Stimulated activated CD4-positive, alpha-beta T cell treated with anti-CD3 and anti-CD28 coated beads, Interleukin-15, amount 100 ng/mL, for 1 hour (primary cell): ENCODE measurements at places on chromosomes 11 and 22.
A peak's percentile ranks its signal among the peaks of the same experiment; 100 is the strongest.

GRCh38 chr11:93986716-93987115 is 34.4 kb upstream of the HEPHL1 start:
- DNase-seq = no peak

- DNase-seq = no peak
Observed at GRCh38 chr22:35197886-35198285, 59.4 kb upstream of the HMGXB4 start.

GRCh38 chr11:102419181-102419580 is 33.4 kb downstream of the TMEM123 start:
- no peak for DNase-seq

DNA sequence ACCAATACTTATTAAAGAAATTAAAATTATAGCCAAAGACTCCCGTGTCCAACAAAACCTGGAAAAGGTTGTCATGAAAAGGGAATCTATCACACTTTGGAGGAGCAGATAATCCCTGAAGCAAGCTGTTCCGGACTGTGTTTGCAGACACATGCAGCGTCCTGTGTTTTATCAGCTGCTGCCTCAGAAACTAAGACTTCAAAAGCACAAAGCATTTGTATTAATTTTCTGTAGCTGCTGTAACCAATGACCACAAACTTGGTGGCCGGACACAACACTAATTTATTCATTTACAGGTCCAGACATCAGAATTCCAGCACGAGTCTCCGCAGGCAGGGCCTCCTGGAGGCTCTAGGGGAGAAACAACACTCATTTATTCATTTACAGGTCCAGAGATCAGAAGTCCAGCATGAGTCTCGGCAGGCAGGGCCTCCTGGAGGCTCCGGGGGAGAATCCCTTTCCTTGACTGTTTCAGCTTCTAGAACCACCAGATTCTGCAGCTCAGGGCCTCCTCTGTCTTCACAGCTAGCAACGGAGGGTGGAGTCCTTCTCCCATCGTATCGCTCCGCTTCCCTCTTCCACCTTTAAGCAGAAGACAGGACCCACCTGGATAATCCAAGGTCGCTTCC is 465.3 kb downstream of the BRD1 start:
- DNase-seq = no peak

DNA sequence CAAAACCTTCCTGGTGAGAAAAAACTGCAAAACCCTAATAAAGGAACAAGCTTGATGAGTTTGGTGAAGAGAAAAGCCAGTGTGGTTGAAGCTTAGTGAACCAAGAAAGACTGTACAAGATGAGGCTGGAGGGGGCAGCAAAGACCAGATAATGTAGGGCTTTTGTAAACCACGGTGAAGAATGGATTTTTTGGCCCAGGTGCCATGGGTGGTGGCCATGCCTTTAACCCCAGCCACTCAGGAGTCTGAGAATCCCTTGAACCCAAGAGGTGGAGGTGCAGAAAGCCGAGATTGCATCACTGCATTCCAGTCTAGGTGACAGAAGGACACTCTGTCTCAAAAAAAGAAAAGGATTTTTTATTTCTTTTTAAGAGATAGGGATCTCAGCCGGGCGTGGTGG is 5.0 kb upstream of the ZDHHC5 start:
- DNase-seq = no peak

- no peak for DNase-seq
Observed at GRCh38 chr11:47485107-47485506, 36.2 kb upstream of the RAPSN start.

DNA sequence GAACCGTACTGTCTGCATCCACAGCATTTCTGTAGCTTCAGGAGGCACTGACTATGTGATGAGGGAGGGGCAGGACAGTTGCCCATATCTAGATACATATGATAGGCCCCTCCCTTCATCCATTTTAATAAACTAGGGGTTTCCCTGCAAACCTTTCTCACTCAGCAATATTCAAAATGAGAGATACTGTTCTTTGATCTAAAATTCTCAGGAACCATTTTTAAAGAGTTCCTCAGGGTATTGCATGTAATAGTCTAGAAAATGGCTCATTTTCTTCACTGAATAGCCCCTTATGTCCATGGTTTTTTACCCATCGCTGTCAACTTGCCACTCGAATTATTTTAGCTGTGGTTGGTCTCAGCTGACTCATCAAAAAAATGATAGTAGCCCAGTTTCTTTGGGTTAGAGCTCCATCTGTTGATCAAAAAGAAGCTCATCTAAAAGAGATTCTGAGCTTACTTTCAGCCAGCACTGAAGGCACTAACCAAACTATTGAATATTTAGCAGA is 37.0 kb upstream of the DNAJB7 start:
- no peak for DNase-seq

DNA sequence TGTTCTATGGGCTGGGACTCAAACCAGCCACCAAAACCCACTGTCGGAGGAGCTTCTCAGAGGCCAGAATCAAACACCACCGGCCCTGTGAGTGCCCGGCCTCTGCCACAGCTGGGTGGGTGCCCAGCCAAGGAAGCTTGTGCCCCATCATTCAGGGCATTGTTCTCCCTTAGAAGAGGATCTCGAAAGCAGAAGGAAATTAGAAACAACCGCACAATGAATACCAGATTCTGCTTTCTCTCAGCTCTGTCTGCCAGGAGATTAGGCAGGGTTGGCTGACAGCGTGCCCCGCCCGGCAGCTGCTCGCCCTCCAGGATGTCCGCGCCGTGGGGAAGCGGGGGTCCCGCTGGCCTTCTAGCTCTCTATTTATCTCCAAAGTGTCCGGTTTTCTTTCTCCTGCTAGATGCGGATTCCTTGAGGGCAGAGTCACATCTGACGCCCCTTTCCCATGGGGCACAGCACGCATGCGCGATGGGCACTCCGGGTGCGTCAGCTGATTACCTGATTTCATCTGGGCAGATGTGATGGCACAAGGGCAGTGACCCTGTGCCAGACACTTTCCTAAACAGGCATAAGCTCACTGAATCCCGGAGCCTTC is 25.5 kb downstream of the SCGB1A1 start:
- DNase-seq = peak; percentile 22

DNA sequence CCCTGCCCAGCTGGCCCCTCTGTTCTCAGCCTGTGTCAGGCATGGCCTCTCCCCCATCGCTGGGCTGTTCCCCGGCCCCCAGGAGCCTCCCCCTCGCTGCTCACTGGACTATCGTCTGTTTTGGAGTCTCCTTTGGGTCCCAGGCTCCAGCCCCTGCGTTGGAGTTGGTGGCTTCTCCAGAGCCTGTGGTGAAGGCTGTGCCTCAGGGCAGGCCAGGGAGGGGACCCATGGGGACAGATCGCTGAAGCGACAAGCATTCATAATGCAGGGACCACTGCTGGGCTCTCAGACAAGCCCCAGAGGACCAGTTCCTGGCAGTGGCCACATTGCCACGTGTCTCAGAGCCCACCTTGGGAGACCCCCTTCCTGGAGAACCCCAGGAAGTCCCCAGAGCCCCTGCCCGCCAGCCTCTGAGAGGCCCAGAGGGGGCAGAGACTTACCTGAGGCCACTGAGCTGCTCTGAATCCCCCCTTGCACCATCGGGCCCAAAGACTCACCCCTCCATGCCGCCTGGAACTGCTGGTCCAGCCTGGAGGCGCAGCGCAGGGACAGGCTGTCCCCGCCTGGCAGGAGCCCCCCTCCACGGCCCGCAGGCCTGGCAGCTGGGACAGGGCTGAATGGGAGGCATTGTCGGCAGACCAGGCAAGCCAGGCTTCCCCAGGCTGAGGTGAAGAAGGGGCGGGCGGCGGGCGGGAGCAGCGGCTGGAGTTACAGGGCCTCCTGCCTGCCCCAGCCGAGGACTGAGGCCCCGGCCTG is at the start of gene CHADL:
CHADL (minus strand) TSS at position 555 of the 756 bp plus-strand sequence; CDS start at position 505, 50 bp downstream.
- no peak for DNase-seq

DNA sequence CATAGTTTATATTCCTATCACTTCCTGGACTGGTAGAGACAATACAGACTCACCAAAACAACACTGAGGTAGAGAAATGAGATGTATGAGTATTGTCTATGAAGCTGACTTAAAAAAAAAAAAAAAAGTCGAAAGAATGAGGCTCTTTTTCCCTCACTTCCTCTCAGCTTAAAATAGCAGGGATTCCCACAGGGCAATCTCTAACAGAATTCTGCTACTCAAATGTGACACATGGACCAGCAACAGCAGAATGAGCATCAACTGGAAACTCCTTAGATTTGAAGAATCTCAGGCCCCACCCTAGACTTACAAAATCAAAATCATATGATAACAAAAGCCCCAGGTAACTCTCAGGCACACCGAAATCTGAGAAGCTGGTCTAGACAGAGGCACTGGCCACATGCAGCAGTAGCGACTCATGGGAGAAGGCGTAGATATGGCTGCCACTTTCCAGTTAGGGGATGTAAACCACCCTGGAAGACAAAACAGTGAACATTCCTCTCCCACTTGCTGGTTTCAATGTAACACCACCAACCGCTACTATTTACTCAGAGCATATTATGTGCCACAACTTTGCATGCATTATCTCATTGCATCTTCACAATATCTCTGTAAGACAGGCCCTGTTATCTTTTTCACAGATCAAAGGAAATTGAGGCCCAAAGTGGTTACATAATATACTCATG is 128.0 kb downstream of the RBFOX2 start:
- DNase-seq = no peak

DNA sequence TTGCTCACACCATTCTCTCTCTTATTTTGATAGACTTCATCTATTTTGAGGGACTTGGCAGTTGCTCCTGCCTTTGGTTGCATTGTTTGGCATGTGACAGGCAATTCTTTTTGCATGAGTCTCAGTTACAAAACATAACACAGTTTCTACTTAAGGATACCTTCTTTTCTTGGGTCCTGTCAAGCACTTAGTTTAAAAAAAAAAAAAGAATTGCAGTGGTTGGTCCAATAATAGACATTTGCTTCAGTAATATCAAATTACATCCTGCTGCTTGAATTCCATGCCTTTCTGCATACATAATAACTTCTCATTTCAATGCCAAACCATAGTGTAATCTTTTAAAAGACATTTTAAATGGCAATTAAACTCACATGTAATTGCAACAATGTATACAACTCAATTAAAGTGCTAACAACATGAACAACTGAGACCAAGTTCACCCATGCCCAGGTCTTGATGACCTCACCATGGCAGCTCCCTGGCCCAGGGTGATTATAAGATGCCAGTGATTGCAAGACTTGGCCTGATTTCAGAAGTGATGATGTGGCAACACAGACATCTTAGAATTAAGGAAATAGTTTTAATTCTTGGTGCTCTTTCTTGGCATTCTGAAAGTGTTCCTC is 32.2 kb upstream of the PLET1 start:
- no peak for DNase-seq

GRCh38 chr22:47293368-47294221 is 531.1 kb downstream of the TBC1D22A start:
- no peak for DNase-seq

- no peak for DNase-seq
Observed at GRCh38 chr11:35116762-35117640, 22.0 kb upstream of the CD44 start.

DNA sequence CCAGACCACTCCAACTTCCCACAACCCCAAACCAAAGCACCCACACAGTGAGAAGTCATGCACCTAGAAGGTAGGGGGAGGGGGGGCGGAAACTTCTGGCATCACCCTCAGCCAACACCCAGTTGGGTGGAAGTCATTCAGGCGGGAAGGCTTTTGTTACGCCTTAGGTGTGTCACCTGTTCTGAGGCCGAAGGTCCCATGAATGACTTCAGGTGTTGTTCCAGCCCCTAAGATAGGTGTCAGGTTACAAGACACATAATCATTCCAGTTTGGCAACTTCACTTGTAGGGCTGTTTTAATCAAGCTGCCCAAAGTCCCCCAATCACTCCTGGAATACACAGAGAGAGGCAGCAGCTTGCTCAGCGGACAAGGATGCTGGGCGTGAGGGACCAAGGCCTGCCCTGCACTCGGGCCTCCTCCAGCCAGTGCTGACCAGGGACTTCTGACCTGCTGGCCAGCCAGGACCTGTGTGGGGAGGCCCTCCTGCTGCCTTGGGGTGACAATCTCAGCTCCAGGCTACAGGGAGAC is at the start of gene TMPRSS4:
TMPRSS4 (plus strand) TSS at position 325 of the 528 bp plus-strand sequence. CDS start 225 bp downstream, outside the sequence.
- no peak for DNase-seq

- no peak for DNase-seq
Observed at GRCh38 chr11:17581732-17582053, 34.6 kb downstream of the OTOG start.
